ENCODE measurements at places on chromosomes 2 and 18.
A peak's percentile ranks its signal among the peaks of the same experiment; 100 is the strongest.

DNA sequence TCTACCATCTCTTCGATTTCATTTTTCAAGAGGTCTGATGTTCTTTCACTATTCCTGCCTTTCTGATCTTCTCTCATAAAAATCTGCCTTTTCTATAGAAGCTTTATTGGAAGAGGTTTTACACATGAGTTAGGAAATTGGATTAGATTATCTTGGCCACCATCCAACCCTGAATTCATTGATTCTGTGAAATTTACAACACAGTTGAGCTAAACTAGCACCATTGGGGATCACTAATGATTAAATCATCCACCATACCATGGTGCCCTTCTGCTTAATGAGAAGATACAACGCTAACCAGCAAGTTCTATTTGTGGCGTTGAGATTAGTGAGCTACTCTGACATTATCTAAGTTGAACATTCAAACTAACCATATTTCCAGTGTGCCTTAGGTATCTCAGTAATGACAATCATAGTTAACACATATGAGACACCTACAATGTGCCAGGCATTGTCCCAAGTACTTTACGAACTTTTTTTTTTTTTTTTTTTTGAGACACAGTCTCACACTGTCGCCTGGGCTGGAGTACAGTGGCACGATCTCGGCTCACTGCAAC is 17.3 kb upstream of the LBH start:
- H3K4me3 ChIP-seq = no peak overlapping the region
- H3K4me1 ChIP-seq = peaks cover 38% of the 10 kb centered on the region
- no peak overlapping the region for H3K27ac ChIP-seq
- H3K27me3 ChIP-seq = peaks cover 23% of the 10 kb centered on the region

DNA sequence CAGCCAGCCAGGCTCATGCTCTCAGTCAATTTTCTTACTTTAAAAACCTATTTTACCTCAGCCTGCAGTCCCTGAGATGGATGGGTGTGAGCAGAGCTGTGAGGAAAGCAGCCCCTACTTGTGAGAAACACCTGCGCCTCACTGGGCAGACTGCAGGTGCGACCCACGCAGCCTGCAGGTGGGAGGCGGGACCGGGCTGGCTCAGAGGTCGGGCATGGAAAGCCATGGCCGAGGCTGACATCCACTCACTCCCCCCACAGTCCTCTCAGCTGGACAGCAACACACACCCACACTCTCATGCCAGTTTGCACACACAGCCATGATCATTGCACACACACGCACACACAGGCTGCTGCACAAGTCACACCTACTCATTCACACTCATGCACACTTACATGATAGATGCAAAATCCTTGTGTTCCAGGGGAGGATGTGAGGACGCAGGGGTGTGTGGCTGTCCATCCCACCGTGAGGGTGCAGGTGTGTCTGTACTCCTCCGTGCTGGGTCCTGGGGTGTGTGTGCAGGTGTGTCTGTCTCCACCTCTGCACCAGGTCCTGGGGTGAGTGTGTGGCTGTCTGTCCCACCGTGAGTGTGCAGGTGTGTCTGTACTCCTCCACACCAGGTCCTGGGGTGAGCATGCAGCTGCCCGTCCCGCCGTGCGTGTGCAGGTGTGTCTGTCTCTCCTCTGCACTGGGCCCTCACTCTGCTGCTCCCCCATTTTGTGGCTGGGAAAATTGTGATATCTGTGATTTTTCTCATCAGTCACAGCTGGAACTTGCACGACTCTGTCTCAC is 166.5 kb downstream of the RTP5 start:
- H3K27ac ChIP-seq = no peak overlapping the region
- H3K4me3 ChIP-seq = no peak overlapping the region
- H3K27me3 ChIP-seq = peaks cover 38% of the 10 kb centered on the region
- peaks cover 1% of the 10 kb centered on the region for H3K4me1 ChIP-seq
- no peaks in the 10 kb centered on the region for H3K36me3 ChIP-seq
- no peak for DNase-seq

DNA sequence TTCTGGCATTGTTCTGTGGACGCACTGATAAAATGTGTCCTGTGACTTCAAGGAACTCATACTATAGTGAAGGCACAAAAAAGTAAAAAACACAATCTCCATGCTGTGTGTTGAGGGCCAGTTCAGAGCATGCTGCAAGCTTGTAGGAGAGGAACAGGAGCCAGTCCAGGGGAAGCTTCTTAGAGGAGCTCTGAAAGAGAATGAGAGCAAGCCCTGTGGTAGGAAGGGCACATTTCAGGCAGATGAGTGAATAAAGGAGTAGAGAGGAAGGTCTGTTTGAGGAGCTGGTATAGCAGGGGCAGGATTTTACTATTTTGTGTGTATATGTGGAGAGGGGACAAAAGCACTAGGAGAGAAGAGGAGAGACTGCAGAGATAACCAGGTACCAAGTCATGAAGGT is 478.3 kb downstream of the ZEB2 start:
- H3K36me3 ChIP-seq = no peaks in the 10 kb centered on the region
- peaks cover 5% of the 10 kb centered on the region for H3K4me1 ChIP-seq
- DNase-seq = no peak
- no peaks in the 10 kb centered on the region for H3K27me3 ChIP-seq
- H3K4me3 ChIP-seq = no peak overlapping the region

DNA sequence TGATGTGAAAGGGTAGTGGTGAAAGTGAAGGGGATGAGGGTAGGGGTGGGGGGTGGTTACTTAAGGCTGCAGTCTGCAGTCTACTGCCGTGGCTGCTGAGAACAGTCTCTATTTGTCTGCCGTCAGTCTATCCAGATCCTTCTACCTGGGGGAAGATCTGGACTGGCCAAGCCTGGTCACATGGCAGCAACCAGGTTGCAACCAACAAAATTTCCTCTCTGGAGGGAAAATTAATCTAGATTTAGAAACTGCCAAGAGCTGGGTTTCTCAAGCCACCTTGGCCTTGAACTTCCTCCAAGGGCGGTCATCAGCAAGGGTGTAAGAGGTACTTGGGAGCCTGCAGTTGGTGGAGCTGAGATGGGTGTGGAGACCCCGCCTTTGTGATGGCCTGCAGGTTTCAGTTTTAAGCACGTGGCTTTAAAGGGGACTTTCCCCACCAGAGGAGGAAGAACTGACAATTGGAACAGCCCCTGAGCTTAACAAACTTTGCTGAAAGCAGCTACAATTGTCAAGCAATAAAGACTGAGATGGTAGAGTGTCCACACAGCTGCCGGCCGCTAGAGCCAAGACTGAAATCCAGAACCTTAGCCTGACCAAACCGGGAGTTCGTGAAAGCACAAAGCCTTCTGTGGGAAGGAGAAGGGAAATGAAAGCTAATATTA is 31.4 kb upstream of the KCMF1 start:
- H3K4me1 ChIP-seq = peaks cover 4% of the 10 kb centered on the region
- no peak overlapping the region for H3K27ac ChIP-seq
- no peaks in the 10 kb centered on the region for H3K27me3 ChIP-seq
- no peaks in the 10 kb centered on the region for H3K36me3 ChIP-seq
- no peak for DNase-seq
- no peak overlapping the region for H3K4me3 ChIP-seq

GRCh38 chr2:69997015-69997830 is 35.8 kb upstream of the ASPRV1 start:
- no peak for DNase-seq
- H3K4me1 ChIP-seq = no peaks in the 10 kb centered on the region
- H3K4me3 ChIP-seq = no peak overlapping the region
- no peak overlapping the region for H3K27ac ChIP-seq
- H3K27me3 ChIP-seq = no peaks in the 10 kb centered on the region

DNA sequence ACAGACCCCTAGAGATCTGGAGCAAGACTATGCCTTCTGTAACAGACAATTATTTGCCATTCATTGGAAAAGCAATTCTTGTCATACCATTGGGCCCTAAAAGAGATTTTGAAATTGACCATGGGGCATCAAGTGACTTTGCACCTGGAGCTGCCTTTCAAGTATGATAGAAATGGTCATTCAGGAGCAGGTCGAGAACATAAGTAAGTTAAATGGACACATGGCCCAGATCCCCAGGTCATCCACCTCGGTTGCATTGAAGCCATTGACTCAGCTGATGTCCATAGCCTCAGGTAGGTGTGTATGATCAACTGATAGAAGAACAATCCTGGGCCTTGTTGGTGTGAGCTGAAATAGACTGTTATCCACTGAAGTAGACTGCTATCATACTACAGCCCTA is 19.3 kb downstream of the CHCHD5 start:
- no peak for DNase-seq
- H3K4me1 ChIP-seq = peaks cover 16% of the 10 kb centered on the region
- no peak overlapping the region for H3K4me3 ChIP-seq
- H3K27ac ChIP-seq = no peak overlapping the region

- peak overlapping the region; percentile 13 for H3K27ac ChIP-seq
- no peaks in the 10 kb centered on the region for H3K27me3 ChIP-seq
- no peak overlapping the region for H3K4me3 ChIP-seq
- peaks cover 7% of the 10 kb centered on the region for H3K4me1 ChIP-seq
These were observed 43.6 kb downstream of the NOL10 start for GRCh38 chr2:10646153-10646552.

Data from progenitor cell of endocrine pancreas (in vitro differentiated cells).